ENCODE measurements at places on chromosomes 2 and 18.

- DNase-seq, result no peak
These were observed 43.4 kb downstream of the ITGB6 start for GRCh38 chr2:160156665-160157064.

GRCh38 chr2:119425119-119425405 lies 6.6 kb upstream of the TMEM37 start:
- DNase-seq, result no peak

GRCh38 chr2:205511641-205512040 lies 170.7 kb upstream of the NRP2 start:
- DNase-seq, result peak; percentile 75

- no peak for DNase-seq
These were observed 178.5 kb downstream of the PDE1A start for GRCh38 chr2:182248362-182248761.

DNA sequence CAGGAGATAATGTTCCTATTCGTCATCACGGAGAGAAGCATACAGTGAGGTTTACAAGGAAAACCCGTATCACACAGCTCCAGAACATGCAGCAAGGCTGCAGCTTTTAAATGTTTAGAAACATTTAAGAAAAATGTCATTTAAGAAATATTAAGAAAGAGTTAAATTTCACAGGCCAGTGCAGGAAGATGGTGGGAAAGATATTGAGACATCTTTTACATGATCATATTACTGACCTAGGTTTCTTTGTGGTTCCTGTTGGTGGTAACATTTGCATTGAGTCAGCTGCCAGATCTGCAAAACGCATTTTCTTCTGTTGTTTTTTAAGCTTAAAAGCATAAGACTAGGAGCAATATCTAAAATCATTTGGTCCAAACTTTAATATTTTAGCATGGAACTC lies 44.9 kb downstream of the CPO start:
- no peak for DNase-seq

DNA sequence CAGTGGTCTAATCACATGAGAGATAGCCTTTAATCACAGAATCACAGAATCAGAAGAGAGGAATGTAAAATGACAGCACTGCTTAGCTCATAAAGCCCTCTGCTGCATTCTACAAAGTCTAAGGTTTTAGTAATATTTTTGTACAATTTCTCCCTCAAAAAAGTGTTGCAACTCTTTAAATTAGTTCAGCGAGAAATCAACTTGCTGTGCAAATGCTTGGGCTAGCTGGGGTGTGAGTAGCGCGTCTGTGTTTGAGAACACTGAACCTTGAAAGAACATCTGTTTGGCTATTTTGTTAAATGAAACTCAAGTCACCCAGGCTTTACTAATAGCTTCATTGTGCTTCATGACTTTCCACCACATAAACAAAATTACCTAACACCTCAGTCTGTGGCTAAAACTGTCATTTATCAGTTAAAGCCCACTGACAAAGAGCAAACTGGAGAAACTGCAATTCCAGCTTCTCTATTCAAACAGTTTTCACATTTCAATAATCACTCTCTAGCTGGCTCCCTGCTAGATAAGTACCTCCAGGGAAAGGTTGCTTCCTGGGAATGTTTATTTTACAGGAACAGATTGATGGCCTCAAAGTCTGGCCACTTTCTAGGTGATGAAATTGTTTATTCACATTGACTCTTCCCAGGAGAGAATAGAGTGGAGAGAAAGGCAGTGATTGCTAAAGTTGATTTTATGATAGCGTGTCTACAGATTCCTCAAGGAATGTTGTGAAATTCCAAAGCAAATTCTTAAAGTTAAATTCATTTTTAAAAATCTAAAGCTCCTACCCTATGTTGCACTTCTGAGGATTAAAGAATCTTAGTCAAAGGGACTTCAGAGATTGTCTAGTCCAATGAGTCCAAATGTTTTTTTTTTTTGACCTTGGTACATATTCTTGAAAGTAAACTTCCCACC lies 36.0 kb upstream of the STAT1 start:
- DNase-seq, result peak; percentile 97

- no peak for DNase-seq
These were observed 70.9 kb downstream of the ZNF385B start for GRCh38 chr2:179790235-179791217.

DNA sequence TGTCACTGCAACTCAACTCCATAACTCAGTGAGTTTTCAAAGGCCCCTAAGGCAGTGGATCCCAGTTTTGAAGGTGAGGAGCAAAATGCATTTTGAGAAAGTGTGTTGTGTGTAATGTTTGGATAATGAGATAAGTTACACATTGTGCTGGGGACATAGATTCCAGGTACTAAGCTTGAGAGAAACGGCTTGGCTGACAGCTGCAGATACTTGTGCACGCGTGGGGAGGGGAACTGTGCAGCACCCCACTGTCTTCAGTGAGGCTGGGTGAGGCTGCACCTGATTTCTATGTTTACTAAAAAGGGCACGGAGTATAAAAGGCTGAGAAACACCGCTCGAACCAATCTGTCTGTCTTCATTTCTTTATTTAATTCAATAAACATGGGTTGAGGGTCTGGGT lies 254.0 kb upstream of the COPS8 start:
- DNase-seq, result no peak

DNA sequence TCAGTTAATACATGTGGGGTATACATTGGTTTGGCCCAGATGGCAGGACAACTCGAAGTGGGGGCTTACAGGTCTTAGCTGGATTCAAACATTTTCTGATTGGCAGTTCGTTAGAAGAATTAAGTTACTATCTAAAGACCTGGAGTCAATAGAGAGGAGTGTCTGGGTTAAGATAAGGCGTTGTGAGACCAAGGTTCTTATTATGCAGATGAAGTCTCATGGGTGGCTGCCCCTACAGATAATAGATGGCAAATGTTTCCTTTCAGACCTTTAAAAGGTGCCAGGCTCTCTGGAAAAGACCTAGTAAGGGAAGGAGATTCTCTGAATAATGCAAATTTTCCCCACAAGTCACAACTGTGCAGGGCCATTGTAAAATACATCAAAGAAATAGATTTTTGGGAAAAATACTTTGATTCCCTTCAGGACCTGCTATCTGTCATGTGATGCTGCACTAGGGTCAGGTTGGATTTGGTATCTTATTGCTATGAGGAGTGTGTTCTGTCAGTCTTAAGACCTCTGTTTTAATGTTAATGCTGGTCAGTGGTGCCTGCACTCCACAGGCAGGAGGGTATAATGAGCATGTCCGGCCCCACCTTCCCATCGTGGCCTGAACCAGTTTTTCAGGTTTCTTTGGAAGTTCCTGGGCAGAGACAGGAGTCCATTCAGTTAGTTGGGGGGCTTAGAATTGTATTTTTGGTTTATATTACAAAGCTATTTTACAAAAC lies 14.3 kb upstream of the MC5R start:
- no peak for DNase-seq

- no peak for DNase-seq
These were observed 288.5 kb downstream of the TNS1 start for GRCh38 chr2:217714287-217714751.

GRCh38 chr2:239292959-239293774 lies 107.7 kb downstream of the HDAC4 start:
- no peak for DNase-seq

DNA sequence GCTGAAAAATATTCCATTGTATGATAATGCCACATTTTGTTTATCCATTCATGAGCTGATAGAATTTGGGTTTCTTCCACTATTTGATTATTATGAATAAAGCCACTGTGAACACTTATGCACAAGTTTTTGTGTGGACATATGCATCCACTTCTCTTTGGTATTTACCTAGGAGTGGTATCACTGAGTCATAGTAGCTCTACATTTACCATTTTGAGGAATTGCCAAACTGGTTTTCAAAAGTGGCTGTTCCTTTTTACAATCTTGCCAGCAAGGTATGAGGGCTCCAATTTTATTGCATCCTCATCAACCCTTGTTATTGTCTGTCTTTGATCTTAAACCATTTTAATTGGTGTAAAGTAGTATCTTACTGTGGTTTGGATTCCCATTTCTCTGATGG lies 13.3 kb upstream of the EHBP1 start:
- no peak for DNase-seq

GRCh38 chr2:51758081-51758480 lies 726.1 kb upstream of the NRXN1 start:
- no peak for DNase-seq

DNA sequence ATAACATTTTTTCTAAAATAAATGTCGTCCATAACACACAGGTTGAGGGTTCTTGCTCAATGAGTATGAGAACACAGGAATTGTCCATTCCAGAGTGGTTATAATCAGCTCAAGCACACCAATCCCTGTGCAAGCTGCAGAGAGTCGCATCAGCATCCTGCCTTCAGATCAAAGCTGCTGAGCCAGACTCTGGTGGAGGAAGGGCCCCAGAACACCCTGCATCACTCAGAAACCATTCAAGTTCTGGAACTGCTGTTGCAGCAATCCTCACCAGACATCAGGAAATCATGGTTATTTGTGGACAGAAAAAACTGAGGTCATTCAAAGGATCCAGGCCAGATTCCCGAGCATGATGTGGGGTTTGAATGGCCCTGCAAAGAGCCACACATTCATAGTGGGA lies 44.5 kb downstream of the DNER start:
- DNase-seq, result no peak

- DNase-seq, result no peak
These were observed 35.5 kb downstream of the VAPA start for GRCh38 chr18:9949315-9949714.

DNA sequence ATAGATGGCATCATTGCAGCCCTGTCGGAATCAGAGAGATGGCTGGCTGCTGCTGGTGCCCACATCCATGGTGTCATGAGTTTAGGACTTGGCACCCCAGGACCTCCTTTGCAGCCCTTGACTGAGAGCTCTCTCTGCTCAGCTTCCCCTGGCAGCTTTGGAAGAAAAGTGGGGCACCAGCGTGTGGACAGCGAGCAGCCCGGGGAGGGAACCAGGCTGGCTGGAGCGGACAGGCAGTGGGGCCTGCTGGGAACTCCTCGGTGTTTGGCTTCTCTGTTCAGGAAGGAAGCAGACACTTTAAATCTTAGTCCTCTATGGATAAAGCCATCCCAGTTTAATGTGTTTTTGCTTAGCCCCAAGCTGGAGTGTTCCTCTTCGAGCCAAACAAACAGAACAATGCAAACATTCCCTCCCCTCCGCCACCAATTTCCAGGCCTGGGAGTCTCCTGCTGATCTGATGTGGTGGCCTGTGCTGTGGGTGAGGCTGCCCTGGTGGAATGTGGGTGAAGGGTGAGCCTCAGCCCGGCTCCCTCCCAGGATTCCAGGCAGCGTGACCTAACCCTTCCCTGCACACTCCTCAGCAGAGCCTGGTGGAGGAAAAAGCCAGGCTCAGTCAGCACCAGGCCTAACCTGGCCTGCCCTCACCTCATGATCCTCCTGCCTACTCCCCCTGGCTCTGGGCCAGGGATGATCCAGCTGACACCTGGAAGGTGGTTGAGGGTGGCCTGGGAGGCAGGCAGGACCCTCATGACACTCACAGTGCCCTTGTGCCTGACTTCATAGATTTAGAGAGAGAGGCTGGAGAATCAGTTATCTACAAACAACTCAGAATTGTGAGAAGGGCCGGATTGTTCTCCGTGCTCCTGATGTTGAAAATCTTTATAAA lies 21.6 kb upstream of the ITGB6 start:
- no peak for DNase-seq

DNA sequence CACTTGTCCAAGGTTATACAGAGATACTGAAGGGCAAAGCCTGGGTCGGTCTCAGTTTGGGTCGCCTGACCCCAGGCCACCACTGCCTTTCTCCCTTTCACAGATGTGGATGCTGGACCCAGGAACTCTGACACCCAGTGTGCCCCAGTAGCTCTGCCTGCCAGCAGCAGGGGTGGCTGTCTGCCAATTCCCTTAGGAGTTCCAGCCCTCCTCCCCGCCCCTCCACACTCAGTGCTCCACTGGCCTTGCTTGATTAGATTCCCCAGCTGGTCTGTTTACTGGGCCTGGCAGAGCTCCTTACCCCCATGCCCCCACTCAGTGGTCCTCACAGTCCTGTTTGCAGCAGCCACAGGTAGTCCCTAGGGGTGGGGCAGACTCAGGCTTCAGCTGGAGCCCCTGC lies 75.5 kb downstream of the NPAS2 start:
- DNase-seq, result no peak

Measured in fibroblast of skin of left biceps (primary cell).